ENCODE measurements at places on chromosomes 7 and 10.

GRCh38 chr7:92987095-92987494 is 130.7 kb downstream of the SAMD9 start:
- DNase-seq: no peak

GRCh38 chr10:93601774-93602162 is 733 bp upstream of the RBP4 start:
- DNase-seq: no peak

DNA sequence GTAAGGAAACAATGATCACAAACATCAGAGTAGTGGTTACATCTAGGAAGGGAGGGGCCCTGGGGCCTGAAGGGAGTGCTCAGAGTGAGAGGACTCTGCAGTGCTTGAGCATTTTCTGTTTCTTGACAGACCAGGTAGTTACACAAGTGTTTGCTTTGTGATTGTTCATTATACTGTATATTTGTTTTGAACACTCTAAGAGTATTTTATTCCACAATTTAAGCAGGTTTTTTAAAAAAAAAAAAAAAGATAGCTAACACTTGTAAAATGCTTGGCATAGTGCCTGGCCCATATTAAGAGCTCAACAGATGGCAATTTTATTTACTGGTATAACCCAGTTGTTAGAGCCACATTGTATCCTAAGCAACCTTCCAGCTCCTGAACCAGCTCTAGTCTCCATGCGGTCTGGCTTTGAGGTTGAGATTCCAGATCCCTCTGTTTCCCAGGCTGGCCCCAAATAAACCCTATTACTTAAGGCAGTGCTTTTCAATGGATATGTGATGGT is 20.1 kb upstream of the ATXN7L1 start:
- DNase-seq: no peak

DNA sequence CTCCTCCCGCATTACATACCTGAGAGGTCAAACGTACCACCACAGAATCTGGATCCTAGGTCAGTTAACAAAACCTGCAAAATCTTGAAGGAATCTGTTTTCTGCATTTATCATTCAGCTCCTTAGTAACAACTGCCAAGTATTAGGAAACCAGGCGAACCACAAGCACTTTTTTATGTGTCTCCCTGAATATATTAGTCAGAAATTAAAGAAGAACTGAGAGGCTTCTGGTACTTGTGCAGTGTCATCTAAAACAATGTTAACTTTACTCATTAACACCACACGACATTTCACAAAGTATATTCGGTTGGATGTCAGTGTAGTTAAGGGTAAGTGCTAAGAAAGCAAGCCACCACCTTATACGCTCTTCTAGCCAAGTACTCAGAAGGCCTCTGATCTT is 2.5 kb downstream of the CCDC6 start:
- DNase-seq: no peak

GRCh38 chr7:75835688-75836285 is 22.2 kb upstream of the CCL24 start:
- DNase-seq: no peak

DNA sequence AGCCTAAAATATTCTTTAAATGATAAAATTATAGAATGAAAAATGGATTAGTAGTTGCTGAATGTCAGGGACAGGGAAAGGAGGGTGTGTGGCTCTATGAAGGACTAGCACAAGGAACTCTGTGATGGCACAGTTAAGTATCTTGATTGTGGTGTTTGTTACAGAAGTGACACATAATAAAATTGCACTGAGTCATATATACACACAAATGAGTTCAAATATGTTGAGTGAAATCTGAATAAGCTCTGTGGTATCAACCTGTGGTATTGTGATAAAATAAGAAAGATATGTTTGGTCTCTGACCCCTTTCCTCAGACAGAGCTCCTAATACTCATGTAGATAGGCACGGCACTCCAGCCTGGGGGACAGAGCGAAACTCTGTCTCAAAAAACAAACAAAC is 181.5 kb upstream of the TRIM24 start:
- no peak for DNase-seq

GRCh38 chr7:3370068-3370830 is 69.2 kb downstream of the SDK1 start:
- DNase-seq: no peak

- no peak for DNase-seq
Observed at GRCh38 chr7:79789584-79790345, 336.3 kb upstream of the MAGI2 start.

- no peak for DNase-seq
Observed at GRCh38 chr7:111089822-111090426, 1.0 kb upstream of the LRRN3 start.

DNA sequence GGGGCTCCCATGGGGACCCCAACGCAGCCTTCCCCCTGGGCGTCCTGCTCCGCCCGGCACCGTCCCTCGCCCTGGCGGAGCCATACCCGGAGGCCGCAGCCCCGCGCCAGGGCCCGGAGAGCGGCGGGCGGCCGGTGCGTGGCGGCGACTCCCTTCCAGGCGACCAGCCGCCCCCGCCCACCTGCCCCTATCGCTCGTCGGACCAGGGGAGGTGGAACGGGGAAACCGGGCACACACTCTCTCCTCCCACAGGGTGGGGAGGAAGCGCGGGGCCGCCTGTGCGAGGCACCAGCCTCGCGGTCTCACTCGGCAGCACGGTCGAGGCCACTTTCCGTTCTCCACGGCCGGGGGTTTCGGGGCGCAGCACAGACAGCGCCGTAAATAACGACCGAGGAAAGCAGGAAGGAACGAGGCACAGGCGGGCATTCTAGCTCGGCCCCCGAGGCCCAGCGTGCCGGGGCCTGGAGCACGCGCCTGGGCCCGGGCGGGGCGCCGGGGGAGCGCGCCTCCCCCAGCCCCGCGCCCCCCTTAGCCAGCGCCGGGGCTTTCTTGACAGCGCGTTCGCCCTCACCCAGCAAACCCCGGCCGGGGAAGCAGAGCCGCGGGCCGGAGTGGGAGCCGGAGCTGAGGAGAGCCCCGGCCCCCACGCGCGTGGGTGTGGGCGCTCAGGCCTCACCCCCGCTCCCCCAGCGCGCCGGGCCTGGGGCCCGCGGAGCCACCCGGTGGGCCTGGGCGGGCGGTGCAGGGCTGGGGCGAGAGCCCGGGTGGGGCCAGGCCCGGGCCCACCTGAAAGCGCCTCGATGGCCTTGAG is 936 bp downstream of the IGF2BP3 start:
- no peak for DNase-seq

- no peak for DNase-seq
Observed at GRCh38 chr7:16350634-16351033, 70.7 kb downstream of the CRPPA start.

- DNase-seq: no peak
Observed at GRCh38 chr10:26987851-26988250, 112.4 kb downstream of the ANKRD26 start.

- DNase-seq: no peak
Observed at GRCh38 chr7:30462179-30462578, 16.4 kb downstream of the NOD1 start.

- DNase-seq: peak; percentile 76
Observed at GRCh38 chr7:69597278-69598076, 798 bp upstream of the AUTS2 start.

- DNase-seq: no peak
Observed at GRCh38 chr7:123367484-123368122, 166.8 kb downstream of the IQUB start.

- DNase-seq: peak; percentile 70
Observed at GRCh38 chr10:5812283-5813090, 747 bp downstream of the GDI2 start.

DNA sequence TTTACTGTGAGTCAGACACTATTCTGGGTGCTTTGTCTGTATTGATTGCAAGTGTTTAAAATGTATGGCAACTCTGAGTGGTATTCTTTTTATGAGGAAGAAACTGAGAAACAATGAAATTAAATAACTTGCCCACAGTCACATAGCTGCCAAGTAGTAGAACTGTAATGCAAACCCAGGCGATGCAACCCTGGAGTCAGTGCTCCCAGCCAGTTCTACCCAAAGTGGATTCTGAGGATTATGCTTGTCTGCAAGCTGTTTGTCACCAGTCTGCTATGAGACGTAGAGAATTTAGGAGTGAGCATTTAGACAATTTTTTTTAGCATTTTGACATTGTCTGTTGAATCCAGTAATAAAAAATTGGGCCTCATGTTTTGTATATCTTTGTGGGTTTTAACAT is 306.0 kb upstream of the LRGUK start:
- no peak for DNase-seq

GRCh38 chr10:113243311-113243710 is 293.3 kb downstream of the TCF7L2 start:
- DNase-seq: no peak

- DNase-seq: no peak
Observed at GRCh38 chr10:3525832-3526449, 259.1 kb downstream of the KLF6 start.

DNA sequence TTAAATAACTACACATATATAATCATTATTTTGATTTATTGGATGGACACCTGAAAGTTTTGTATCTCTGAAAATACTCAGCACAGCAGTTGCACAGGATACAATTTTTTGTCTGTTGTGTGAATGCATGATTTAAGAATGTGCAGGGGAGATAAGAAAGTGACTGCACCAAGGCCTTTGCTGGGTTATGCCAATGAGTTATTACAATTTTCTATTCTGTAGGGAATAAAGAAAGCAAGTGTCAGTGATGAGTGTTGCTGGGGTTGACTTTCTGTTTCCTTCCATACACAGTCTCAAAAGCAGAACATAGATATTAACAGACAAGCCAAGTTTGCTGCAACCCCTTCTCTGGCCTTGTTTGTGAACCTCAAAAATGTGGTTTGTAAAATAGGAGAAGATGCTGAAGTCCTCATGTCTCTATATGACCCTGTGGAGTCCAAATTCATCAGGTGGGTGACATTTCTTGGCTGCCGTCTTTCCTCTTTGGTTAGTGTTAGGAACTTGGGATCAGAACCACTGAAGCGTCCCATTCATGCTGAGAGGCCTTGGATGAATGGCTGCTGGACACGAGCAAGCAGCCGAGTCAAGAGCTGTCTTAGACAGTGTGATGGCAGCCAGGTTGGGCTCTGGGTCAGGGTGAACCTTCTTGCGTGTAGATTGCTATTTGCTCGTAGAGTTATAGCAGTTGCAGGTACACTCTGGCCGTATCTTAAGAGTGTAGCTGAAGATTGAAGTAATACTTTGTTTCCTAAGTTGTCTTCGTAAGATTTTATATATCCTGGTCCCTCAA is 92.8 kb downstream of the DOCK1 start:
- no peak for DNase-seq

DNA sequence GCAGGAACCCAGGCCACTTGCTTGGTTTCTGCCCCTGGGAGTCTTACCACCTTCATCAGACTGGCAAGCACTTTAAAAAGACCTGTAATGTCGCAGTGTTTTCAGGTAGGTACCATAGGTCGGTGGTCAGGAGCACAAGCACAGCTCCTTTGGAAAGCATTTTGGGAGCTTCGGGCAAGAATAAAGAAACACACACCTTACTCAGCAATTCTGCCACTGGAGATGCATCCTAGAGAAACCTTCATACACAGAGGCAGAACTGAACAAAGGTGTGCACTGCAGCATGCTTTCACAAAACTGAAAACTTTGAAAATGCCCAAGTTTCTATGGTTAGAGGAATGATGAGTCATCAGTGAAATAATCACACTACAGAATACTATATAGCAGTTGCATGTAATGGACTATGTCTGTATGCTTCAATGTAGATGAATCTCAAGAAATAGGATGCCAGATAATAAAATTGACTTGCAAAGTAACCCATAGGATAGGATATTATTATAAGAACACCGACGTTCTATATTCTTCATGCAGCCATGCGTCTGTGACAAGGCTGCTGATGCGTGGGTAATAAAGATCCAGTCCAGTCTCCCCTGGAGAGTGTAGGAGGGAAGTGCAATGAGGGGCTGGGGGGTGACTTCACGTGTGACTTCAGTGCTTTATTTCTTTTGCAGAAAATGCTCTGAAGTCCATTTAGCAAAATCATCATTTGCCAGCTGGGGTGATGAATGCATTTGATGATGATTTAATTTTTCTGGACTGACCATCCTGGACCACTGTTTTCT is 309.5 kb downstream of the WDR37 start:
- DNase-seq: no peak

GRCh38 chr10:101031796-101032636 is 982 bp downstream of the SFXN3 start:
- peak; percentile 91 for DNase-seq

- no peak for DNase-seq
Observed at GRCh38 chr10:12438919-12439692, 89.8 kb downstream of the CAMK1D start.

GRCh38 chr7:129008645-129009414 is 46.1 kb downstream of the TNPO3 start:
- DNase-seq: no peak

DNA sequence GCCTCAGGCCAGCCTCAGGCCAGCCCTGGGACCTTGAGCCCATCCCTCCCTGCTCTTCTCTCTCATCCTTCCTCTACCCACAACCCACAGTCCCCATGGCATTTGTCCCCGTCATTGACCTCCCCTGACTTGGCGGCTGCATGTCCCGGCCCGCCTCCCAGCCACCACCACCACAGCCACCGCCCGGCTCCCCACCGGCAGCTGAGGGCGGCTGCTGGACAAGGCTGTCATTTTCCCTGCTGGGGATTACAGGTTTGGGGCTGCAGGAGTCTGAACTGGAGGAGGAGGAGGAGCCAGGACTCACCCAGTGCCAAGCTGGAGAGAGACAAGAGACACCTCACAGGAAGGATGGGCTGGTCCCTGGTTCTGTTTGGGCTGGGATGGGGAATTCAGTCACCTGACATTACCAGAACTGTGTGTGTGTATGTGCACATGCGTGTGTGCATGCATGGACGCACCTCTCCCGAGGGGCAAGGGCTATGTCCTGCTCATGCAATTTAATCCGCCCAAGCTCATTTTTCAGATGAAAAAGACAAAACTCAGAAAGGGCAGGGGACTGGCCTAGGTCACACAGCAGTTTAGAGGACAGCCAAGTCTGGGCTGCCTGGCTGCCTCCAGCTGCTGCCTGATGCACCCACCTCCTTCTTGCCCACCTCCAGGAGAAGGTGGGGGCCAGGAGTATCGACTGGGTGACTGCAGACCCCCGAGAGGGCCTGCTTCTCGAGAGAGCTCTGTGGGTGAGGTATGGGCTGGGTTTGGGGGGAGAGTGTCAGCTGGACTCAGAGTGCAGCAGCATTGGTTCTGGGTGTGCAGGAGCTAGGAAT is 113.1 kb downstream of the ZMIZ1 start:
- peak; percentile 50 for DNase-seq

DNA sequence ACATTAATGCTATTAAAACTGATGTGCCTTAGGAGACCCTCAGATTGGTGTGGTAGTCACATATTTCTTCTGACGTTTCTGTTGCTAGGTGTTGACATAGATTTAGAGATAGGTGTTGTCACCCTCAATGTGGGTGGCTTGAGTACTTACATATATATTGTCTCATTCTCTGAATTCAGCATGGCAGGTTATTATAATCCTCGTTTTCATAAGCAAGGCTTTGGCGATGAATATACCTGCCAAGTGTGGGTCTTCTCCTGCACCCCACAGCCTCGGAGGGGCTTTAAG is 7.0 kb downstream of the FBH1 start:
- DNase-seq: no peak

DNA sequence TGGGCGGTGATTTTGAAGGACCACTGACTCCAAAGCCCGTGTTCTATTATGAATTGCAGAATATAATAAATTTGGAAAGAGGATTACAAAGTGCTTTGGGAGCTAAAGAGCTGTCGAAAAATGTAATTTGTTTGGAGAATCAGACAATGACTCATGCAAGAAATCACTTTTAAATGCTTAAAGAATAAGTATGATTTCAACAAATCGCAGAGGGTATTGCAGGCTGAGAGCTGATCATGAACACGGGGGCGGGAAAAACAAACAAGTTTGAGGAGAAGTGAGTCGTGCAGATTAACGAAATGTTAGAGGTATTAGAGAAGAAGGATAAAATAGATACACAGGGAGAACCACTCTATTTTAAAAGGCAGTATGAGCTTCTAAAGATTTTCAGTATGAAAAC is 4.9 kb upstream of the HACD1 start:
- no peak for DNase-seq

- DNase-seq: no peak
Observed at GRCh38 chr7:12625836-12626235, 55.3 kb downstream of the SCIN start.
